ENCODE measurements at places on chromosomes 6 and 20. TPM values are rescaled to one million over a fixed set of nuclear protein-coding genes. Genes with fewer than 3 reads are reported as not detected.

Gene SUMO4
- 3.1 TPM for total RNA-seq

Gene HDGFL1
- 0.47 TPM for total RNA-seq

Gene PAX1
- 0.36 TPM for total RNA-seq

Gene OPRM1
- 2.3 TPM for total RNA-seq

Gene EPB41L1
- 18.1 TPM for total RNA-seq

Gene CST2
- total RNA-seq, result not detected

Gene LKAAEAR1
- total RNA-seq, result not detected

Gene SPTLC3
- 0.18 TPM for total RNA-seq

Gene PSORS1C2
- total RNA-seq, result 0.38 TPM

Gene CRIP3
- 3.0 TPM for total RNA-seq

Gene DEFB132
- total RNA-seq, result not detected

Gene LRRC1
- 9.9 TPM for total RNA-seq

All from motor neuron (in vitro differentiated cells).